ENCODE measurements at places on chromosomes 4 and X. TPM values are rescaled to one million over a fixed set of nuclear protein-coding genes. Genes with fewer than 3 reads are reported as not detected.

The MAGEA8 gene
- not detected for total RNA-seq

The CXCL3 gene
- not detected for total RNA-seq

The SLC10A3 gene
- total RNA-seq: 17.5 TPM

The TIGD4 gene
- total RNA-seq: 0.83 TPM

The TREX2 gene
- not detected for total RNA-seq

The SATL1 gene
- not detected for total RNA-seq

The GUCY1B1 gene
- 115 TPM for total RNA-seq

The MAGED2 gene
- 150 TPM for total RNA-seq

The ENOX2 gene
- 21.4 TPM for total RNA-seq

The FRMD7 gene
- total RNA-seq: not detected

Measured in sigmoid colon (tissue), 7 donors.